ENCODE measurements at places on chromosomes 1 and 21.

GRCh38 chr1:186722711-186723309, 42.6 kb upstream of the PTGS2 start:
- DNase-seq = no peak

GRCh38 chr1:9883585-9884449, 26.3 kb downstream of the CTNNBIP1 start:
- DNase-seq = no peak

DNA sequence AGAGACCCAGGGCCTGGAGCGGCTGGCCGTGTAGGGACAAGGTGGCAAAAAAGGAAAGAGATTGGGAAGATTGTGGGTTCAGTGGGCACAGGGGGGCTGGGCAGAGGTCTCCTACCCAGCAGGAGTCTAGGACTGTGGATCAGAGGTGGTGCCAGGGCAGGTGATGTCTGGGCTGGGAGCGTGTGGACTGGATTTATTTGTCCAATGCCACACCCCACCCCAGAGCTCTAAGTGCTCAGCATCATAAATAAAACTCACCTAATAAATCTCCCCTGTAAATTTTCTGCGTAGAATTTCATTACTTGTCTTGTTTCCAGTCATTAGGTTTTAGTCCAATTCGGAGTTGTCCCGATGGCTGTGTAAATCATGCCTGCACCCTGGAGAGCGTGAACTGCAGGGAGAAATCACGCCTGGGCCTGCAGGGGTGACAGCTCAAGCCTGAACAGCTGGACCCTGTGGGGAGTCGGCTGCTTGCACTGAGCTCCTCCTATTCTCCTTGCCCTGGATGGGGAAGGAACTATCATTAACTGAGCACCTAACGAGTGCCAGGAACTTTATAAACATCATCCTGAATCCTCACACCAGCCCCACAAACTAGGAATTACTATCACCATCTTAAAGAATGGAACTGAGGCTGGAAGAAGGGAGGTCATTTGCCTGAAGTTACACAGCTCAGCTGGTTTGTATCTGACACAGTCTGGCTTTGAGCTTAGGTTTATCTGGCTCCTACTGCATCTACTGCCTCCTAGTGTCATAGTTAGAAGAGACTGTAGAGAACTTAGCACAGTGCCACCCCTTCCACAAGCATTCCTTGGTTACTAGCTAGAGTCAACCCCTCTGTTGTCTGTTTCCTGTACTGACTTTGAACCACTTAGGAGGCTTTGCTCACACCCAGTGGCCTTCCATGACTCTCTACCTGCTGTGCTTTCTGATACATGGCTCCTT, 25.0 kb upstream of the POU3F1 start:
- no peak for DNase-seq

DNA sequence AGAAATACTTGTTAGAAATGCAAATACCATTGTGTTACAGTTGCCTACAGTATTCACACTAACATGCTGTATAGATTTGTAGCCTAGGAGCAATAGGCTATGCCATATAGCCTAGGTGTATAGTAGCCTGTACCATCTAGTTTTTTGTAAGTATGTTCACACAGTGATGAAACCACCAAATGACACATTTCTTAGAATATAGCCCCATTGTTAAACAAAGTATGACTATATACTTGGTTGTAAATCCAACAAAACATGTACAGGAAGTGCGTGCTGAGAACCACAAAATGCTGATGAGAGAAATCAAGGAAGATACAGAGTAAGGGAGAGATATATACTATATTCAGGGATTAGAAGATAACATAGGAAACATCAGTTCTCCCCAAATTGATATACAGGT, 92.2 kb downstream of the POU2F1 start:
- no peak for DNase-seq

GRCh38 chr1:191176131-191176530, 698.5 kb upstream of the BRINP3 start:
- DNase-seq = no peak

DNA sequence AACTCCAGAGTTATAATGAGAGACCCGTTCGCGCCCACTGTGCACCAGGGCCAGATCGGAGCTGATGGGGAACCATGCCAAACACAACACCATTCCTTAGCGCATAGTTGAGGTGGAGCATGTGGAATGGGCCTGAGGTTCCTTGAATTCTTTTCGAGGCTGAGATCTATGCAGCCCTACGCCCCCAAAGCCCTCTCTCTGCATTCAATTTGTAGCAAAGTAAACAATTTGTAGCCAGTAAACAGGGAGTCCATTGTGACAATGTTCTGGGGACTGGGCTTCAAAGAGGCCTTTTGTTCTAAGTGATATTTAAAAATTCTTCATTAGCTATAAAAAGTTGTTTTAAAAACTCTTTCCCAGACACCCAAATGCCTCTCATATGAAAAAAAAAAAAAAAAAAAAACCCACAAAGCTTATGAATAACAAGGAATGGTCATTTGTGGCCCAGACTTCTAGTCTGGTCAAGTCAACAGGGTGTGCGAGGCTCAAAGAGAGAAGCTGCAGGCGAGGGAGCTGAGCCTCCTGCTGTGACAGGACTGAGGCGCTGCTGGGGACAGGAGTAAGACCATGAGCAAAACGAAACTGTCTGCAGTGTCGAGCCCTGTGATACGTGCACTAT, 30.6 kb upstream of the KCNE2 start:
- no peak for DNase-seq

GRCh38 chr1:15201221-15201620, 45.8 kb upstream of the FHAD1 start:
- DNase-seq = no peak

GRCh38 chr1:38898653-38899230, 17.4 kb upstream of the GJA9 start:
- no peak for DNase-seq

DNA sequence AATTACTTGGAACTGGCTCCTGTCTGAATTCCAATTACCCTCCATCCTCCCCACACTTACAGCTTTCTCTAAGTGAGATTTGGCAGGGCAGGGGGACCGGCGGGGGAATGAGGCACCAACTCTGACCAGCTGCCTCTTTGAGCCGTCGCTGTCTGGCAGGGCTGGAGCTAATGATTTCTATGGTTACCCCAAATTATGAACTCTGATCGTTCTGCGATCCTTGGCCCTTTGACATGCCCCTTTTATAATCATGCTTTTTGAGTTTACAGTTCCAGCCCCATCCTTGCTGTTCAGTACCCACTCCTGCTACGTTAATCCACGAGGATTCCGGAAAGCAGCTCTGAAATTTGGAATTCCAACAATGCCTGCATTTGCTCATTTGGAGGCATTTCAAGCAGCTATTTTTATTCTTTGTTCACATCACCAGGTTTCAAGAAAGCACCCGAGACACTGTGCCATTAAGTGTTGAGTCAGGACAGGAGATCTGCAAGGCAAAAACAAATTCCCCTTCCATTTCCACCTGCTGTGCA, 54.6 kb upstream of the LBR start:
- no peak for DNase-seq

- DNase-seq = no peak
These were observed 29.9 kb downstream of the KRTAP19-8 start for GRCh38 chr21:31008355-31008754.

- DNase-seq = no peak
These were observed 347.2 kb downstream of the DISC1 start for GRCh38 chr1:231973830-231974229.

DNA sequence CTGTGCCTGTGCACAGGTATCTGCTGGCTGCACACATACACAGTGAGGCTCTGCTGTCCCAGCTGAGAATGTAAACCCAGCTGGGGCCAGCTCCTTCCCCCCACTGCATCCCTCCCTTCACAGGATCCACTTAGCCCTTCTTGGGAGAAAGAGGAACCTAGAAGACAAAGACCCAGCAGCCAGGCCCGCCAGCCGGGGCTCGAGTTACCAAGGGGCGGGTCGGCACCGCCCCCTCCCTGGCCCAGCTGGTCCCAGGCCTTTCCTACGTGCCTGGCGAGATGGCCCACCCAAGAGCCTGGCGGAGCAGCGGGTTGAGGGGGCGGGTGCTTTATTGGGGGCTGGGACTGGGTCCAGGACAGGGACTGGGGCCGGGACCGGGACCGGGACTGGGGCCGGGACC, 2.1 kb downstream of the SH3BGRL3 start:
- DNase-seq = no peak
